Suprapubic skin (tissue), 4 donors: ENCODE measurements at places on chromosomes 2 and 18. TPM values are rescaled to one million over a fixed set of nuclear protein-coding genes. Genes with fewer than 3 reads are reported as not detected.

DNA sequence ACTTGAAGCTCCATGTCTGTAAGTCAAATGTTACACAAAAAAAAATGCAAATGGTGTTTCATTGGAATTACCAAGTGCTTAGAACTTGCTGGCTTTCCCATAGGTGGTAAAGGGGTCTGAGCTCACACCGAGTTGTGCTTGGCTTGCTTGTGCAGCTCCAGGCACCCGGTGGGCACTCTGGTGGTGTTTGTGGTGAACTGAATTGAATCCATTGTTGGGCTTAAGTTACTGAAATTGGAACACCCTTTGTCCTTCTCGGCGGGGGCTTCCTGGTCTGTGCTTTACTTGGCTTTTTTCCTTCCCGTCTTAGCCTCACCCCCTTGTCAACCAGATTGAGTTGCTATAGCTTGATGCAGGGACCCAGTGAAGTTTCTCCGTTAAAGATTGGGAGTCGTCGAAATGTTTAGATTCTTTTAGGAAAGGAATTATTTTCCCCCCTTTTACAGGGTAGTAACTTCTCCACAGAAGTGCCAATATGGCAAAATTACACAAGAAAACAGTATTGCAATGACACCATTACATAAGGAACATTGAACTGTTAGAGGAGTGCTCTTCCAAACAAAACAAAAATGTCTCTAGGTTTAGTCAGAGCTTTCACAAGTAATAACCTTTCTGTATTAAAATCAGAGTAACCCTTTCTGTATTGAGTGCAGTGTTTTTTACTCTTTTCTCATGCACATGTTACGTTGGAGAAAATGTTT lies 97.9 kb upstream of the IL1R2 start:
- no peak for DNase-seq

- DNase-seq: no peak
Measured at GRCh38 chr18:63356272-63356896, 10.6 kb downstream of the KDSR start.

DNA sequence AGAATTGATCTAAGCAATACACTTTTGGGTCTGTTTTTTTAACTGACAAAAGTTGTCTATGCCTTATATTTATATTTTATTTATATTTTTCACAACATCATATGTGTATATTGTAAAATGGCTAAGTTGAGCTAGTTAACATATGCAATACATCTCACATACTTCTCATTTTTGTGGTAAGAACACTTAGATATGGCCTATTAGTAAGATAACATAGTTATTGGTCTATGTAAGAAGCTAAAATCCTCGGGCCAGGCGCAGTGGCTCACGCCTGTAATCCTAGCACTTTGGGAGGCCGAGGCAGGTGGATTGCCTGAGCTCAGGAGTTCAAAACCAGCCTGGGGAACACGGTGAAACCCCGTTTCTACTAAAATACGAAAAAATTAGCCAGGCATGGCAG lies 275.6 kb upstream of the ID2 start:
- DNase-seq: no peak

DNA sequence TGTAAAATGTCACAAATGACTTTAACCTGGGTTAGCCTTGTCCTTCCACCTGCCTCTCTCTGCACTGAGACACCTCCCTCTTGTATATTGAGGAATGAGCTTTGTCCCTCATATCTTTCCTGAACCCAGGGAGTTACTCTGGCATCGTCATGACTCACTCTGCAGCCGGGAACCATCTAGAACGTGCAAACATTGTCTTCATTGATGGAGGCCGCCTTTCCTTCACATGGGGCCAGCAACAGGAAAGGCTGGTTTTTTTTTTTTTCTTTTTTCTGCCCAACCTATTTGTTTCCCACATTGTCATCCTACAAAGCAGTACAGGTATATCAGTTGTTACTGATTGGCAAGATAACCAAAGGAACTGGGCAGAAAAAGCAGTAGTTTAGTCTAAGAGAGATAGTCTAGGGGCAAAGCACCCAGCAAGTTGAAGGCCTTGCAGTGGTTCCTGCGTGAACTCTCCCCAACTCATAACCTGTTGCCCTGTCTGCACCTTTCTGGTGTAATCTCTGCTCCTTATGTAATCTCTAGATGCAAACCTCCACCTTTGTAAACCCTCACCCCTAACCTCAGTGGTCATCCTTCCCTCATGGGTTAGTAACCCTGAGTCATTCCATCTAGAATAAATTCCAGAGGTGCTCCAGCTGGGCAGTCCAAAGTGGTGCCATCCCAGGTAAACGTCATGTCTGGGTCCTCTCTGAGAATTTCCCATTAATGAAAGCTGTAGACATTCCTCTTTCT lies 38.3 kb downstream of the SLC40A1 start:
- no peak for DNase-seq

DNA sequence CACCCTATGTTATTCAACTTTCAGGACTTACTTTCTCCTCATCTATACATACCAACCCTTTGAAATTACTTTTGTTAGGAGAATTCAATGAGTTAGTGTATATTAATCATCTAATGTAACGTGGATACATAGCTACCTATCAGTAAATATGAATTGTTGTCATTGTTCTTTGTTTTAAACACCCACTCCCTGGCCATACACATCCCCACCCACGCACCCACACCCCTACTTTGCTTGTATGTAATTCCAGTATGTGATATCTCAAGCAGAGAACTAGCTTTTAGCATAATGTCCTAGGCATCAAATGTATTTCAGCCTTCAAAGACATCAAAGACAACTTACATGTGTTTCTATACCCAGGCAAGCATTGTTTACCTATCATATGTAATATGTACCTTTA lies 129.2 kb downstream of the MAP4K4 start:
- no peak for DNase-seq

VWC2L gene
- total RNA-seq: not detected

GRCh38 chr2:69603146-69603743 lies 40.3 kb downstream of the AAK1 start:
- no peak for DNase-seq

ACTG2 gene
- 26.7 TPM for total RNA-seq

MAPK4 gene
- total RNA-seq: 1.9 TPM

RIT2 gene
- total RNA-seq: not detected

CRYGD gene
- total RNA-seq: not detected
